Activated CD4-positive, alpha-beta T cell treated with anti-CD3 and anti-CD28 coated beads, Interleukin-2, amount 50 U/mL, for 4 hours (primary cell): ENCODE measurements at places on chromosomes 3 and 15.

GRCh38 chr3:136021803-136022202, 56.3 kb downstream of the PPP2R3A start:
- DNase-seq = no peak

DNA sequence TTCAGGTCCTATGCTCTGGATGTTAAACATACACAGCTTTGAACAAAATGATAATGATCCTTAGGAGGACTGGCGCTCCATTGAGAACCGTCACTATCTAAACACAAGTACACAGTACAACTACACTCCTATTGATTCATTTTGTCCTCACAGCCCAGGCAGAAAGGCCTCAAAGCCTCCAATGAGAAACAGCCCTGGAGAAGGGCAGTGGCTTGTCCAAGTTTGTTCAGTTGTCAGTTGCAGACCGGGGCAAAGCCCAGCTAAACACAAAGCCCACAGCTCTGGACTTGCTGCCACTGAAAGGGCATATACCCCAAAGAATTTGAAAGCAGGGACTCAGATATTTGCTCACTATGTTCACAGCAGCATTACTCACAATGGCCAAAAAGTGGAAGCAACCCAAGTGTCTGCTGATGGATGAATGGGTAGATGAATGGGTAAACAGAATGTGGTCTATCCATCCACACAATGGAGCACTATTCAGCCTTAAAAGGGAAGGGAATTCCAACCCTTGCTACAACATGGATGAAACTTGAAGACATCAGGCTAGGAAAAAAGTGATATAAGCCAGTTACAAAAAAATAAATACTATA, 34.7 kb downstream of the NUP210 start:
- DNase-seq = no peak

- DNase-seq = no peak
These were observed 25.0 kb upstream of the BLM start for GRCh38 chr15:90691982-90692773.

GRCh38 chr3:139468399-139468798, 7.9 kb downstream of the RBP2 start:
- DNase-seq = no peak

DNA sequence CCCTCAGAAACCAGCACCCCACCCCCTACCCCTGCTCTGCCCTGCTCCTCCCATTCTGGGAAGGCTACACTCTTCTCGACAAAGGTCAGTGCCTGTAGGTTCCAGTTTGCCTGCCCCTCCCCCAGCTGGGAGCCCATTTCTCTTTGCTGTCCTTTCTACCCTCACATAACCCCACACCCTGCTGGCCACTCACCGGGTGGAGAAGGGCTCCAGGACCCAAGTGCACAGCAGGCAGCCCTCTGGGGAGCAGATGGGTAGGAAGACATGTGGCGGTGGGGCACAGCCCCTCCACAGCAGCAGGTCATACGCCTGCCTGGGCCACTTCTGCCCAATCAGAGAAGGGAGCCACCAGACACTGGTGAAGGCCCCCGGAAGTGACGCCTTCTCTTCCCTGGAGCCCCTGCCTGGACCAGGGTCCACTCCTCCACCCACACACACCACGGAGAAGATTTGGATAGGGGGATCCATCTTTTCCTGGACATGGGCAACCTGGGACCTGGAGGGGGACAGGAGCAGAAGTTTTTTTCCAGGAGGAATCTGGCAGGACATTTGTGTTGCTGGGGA, at the start of gene THPO:
TSS of gene THPO (minus strand) at position 326 of the 564 bp plus-strand sequence. CDS start 1,948 bp downstream, outside the sequence.
- DNase-seq = no peak

GRCh38 chr3:188286087-188286513, 132.1 kb downstream of the LPP start:
- DNase-seq = no peak

DNA sequence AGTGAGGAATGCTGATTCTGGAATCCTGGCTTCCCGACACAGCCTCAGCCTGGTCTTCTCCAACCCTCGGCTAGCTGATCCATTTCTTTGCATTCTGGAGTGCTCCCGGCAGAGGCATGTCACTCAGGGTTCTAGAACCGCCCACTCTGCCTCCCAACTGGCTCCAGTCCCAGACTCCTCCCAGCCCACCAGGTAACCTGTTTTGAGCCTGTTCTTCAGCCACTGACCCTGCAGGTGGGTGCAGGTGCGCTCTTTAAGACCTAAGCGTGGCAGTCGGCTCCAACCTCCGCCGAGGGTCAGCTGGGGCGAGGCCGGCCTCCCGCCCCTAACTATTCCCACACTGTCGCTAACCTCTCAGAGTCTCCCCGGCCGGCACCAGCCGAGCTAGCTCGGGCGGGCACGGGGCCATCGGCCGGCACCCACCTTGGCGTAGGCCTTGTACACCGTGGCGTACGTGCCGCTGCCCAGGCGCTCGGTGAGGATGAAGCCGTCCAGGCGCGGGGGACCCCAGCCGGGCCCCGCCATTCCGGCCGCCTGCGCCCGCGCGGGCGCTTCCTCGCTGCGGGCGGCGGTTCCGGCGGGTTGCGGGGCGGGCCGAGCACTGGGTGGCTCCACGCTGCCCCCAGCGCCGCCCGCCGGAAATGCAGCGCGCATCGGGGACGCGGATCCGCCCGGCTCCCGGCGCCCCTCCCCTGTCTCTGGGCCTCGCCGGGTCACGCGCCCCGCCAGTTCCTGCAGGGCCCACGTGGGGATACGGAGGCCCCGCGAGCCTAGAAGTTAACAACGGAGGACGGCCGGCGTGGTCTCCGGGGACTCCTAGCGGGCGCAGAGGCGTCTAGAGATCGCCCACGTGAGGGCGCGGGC, at the start of gene ULK3:
TSS of gene ULK3 (minus strand) at position 576 of the 864 bp plus-strand sequence. CDS start at position 525, 51 bp downstream.
- peak; percentile 85 for DNase-seq

DNA sequence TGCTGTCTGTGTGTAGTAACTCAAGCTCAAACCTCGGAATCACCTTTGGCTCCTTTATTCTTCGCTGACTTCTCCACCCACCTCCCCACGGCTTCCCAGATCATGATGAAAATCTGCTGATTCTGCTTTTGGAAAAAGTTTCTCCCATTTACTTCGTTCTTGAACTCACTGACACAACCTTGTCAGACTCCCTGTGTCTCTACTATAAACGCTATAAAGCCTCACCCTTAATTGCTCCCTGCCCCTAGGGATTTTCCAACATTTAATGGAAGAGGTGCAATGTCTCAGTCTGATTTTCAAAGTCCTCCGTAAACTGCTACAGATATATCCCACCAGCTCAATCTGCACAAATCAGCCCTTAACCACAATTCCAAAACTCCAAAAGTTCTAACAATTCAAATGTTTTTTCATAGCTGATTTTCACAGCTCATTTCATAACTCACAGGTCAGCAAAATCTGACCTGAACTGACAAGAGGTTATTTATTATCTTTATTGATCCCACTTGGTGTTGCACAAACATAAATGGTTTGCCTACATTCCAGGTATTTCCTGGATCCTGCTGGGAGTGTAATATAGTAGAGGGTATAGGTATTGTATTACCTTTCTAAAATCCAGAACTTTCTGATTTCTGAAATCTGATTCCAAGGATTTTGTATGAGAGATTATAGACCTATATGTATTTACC, 129.4 kb downstream of the PLD1 start:
- no peak for DNase-seq

GRCh38 chr3:156417559-156418132, 137.3 kb downstream of the SSR3 start:
- DNase-seq = no peak

GRCh38 chr15:59991834-59992233, 12.3 kb upstream of the FOXB1 start:
- DNase-seq = no peak

GRCh38 chr3:126553284-126554084, 5.2 kb downstream of the C3orf22 start:
- no peak for DNase-seq

DNA sequence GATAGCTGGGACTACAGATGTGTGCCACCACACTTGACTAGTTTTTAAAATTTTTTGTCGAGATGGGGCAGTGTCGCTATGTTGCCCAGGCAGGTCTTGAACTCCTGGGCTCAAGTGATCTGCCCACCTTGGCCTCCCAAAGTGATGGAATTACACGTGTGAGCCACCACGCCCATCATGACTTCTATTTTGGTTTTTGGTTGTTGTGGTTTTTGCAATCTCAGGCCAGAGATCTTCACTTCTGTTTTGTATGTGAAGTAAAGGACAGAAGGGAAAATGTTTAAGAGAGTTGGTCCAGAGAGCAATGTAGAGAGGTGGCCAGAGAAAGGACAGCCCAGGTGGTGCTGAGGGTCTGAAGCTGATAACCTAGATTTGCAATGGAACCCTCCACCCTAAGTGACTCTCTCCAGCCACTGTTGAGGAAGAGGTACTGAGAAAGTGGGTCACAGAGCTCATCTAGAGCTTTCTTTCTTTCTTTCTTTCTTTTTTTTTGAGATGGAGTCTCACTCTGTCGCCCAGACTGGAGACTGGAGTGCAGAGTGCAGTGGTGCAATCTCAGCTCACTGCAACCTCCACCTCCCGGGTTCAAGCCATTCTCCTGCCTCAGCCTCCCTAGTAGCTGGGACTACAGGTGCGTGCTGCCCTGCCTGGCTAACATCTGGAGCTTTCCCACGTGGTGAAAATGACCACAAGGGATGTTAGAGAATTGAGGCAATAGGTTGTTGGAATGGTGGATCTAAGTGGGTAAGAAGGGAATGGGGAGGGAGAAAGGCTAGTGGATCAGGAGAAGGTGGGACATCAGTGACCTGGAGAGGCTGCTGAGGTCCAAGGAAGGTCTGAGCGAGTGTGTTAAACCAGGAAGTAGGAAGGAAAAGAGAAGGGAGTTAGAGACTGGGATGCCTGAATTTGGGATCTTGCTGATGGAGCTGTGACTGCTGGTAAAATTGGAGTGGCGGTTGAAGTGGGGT, 22.4 kb upstream of the SEMA4B start:
- no peak for DNase-seq

- DNase-seq = no peak
These were observed 7.1 kb upstream of the CPOX start for GRCh38 chr3:98600412-98601095.

DNA sequence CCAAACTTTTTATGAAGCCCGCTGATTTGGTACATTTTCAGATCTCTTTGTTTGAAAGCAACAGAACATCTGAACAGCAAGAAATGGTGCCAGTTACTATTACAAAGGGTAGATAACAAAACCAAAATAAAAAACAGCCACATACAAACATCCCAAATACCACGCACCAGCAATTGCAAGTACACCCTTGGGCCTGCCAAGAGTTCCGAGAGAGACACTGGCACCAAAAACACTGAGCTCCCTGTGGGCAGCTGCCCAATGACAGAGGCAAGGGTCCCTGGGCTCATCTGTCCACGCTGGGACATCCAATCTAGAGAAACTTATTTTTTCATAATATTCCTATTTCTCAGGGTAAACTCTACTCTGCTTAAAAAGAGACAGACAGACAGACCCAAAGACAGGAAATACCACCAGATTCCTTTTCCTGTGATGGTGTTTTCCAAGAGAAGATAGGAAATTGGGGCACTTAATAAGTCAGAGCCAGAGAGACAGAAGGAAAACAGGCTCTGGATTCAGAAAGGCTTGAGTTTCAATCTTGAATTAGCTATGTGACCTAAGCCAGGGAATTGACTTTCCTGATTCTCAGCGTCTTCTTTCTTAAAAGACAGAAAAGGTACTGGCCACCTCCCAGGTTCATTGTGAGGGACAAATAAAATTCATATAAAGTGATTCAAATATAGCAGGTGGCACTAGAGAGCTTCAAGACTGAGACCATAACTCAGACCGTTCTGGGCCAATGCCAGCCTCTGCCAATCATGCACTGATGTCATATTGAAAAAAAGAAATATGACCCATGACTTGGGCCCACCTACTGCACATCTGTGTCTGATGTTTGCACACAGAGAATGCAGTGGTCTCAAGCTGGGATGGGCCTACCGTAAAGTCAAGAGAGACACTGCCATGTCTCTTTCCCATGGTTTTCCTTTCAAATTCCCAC, 61.3 kb downstream of the FOXP1 start:
- no peak for DNase-seq

- DNase-seq = no peak
These were observed 31.2 kb downstream of the BCHE start for GRCh38 chr3:165805946-165806561.

- DNase-seq = no peak
These were observed 29.8 kb downstream of the CHDH start for GRCh38 chr3:53816425-53816824.

DNA sequence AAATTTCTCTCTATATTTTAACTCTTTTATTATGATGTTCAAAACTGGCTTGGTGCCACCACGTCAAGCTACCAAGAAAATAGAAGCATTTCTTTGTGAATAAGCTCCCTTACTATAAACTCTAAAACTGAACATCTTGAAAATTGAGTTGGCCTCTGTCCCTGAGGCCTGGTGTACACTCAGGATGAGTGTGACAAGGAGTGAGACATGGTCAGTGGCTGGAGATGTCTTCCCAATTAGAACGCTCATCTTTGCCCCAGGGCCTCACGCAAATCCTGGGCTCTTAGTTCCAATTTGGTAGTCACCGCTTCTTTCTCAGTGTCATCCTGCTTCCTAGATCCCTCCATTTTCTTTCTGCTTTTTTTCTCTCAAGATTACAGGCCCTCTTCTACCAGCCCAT, 26.2 kb downstream of the SLC2A2 start:
- DNase-seq = no peak

GRCh38 chr3:3015185-3016089, 94.7 kb downstream of the IL5RA start:
- no peak for DNase-seq

- DNase-seq = no peak
These were observed 478 bp downstream of the BNC1 start for GRCh38 chr15:83283813-83284558.

DNA sequence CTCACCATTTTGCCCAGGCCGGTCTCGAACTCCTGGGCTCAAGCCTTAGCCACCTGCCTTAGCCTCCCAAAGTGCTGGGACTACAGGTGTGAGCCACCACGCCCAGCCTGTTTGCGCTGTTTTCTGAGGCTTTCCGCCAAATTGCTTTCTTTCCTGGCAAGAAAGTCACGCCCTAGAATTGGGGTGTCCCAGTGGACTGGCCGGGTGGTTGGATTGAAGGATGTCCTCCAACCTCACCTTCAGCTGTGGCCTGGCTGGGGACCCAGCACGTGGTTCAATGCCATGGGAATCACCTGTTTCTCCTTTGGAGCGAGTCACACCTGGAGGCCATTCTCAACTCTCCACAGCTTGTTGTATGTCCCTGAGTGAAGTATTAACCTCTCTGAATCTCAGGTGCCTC, 5.8 kb upstream of the ANKDD1A start:
- no peak for DNase-seq

- DNase-seq = no peak
These were observed 30.0 kb downstream of the SHQ1 start for GRCh38 chr3:72818092-72818773.

DNA sequence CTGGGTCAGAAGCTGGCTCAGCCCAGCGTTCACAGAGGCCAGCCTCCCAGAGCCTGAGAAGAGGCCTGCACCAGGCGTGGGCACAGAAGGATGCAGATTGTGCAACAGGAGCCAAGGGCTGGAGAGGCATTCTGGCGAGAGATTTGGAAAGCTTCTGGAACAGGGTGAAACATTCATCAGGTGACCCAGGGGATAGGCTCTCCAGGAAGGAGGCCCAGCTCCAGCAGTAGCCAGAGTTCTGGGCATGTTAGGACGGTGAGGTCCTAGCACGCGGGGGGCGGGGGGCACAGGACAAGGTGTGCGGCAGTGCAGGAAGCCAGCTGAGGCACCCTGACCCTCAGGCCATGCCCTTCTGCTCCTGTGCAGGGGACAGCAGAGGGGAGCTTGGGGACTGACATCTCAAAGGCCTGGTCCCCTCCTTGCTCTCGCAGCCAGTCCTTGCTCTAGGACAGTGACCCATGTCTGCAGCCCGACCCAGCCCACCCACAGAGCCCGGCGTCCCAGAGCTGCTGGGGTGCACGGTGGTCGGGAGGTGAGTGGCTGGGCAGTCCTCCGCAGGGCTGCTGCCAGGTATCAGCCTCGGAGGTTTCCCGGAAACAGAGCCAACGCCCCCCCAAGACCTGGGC, 111.7 kb upstream of the KLF13 start:
- DNase-seq = no peak

- no peak for DNase-seq
These were observed 29.6 kb downstream of the FGF7 start for GRCh38 chr15:49452595-49452994.
